ENCODE measurements at places on chromosomes 3 and 15.

DNA sequence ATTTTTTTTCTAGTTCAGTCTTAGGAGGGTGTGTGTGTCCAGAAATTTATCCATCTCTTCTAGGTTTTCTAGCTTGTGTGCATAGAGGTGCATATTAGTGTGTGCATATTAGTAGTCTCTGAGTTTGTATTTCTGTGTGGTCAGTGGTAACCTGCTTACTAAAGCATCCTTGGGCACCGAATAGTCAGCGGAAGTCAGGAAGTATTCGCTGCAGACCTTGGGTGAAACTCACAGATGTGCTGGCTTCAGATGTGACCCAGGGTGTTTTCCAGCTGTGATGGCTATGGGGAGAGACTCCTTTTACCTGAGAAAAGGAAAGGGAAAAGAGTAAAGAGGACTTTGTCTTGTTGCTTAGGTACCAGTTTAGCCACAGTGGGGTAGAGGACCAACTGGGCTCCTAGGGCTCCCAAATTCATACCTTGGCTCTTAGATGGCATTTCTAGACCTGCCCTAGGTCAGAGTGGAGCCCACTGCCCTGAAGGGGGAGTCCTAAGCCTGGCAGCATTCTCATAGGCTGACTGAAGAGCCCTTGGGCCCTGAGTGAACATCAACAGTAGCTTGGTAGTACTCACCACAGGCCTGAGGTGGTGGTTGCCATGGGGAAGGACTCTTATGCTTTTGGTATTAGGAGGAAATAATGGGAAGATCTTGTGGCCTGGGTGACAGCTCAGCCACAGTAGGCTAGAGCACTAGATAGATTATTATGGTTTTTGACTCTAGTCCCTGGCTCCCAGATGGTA, 286.0 kb upstream of the ZPLD1 start:
- no peak for DNase-seq

GRCh38 chr15:56732135-56732885, 999 bp downstream of the ZNF280D start:
- no peak for DNase-seq

GRCh38 chr3:97816811-97817210, 5.0 kb upstream of the CRYBG3 start:
- no peak for DNase-seq

DNA sequence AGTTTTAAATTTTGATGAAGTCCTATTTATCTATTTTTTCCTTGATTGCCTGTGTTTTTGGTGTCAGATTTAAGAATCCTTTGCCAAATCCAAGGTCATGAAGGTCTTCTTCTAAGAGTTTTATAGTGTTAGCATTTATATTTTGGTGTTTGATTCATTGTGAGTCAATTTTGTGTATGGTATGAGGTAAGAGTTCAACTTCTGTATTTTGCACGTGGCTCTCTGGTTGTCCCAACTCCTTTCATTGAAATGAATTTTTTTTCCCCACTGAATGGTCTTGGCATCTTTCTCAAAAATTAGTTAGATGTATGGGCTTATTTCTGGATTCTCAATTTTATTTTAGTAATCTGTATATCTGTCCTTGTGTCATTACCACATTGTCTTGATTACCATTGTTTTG, 57.1 kb upstream of the STRIT1 start:
- DNase-seq, result no peak

DNA sequence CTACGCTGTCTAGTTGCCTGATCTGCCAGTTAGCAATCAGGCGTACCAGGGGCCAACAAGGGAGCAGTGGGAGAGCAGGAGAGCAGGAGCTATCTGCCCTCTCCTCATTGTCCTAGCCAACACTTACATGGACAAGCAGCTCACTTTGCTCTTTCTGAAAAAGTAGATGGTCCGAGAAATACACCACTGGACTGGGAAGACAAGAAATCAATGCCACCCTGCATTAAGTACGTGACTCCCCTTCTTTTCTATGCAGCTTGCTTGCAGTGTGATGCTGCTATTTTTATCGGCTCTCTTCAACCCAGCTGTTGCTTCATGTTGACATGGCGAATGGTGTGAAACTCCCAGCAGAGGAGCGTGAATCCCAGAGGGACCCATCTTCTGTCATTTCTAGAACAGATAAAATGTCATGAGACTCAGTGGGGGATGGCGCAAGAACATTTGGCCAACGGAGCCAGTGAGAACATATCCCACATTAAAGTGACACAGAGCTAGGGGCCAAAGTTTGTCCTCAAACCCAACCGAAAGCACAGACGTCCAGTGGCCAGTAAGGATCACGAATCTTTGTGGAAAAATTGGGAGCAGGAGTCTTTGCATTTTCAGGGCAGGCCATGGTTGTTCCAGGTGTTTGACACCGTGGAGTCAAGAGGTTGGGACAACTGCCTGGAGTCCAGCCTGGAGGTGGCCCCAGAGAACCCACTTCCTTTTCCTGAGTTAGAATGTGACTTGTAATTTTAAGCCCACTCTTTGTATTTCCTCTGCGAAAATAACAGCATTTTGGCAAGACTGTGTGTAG, 53.7 kb upstream of the MEF2A start:
- DNase-seq, result no peak

GRCh38 chr15:53274630-53275029, 484.5 kb upstream of the ONECUT1 start:
- no peak for DNase-seq

DNA sequence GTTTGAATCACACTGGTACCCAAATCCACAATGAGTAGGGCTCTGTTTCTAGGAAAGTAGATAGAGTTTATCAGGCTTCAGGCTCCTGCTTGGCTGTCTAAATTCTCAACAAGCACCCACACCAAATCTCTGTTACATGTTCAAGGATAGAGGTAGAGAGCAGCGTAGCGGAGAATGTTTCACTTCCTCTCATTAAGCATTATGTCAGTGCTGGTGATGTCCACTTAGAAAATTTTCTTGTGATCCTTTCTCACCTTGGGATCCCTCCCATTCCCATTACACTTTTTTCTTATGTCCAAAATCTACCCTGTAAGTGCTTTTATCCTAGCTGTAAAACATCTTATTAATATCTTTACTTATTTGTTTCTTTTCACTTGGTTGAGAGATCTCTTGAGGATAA, 34.7 kb upstream of the GCSAM start:
- no peak for DNase-seq

- no peak for DNase-seq
Measured at GRCh38 chr3:66931699-66932098, 66.4 kb upstream of the KBTBD8 start.

GRCh38 chr3:45537970-45538640, 56.4 kb upstream of the LIMD1 start:
- no peak for DNase-seq

- DNase-seq, result no peak
Measured at GRCh38 chr3:141649871-141650270, 88.2 kb upstream of the RNF7 start.

DNA sequence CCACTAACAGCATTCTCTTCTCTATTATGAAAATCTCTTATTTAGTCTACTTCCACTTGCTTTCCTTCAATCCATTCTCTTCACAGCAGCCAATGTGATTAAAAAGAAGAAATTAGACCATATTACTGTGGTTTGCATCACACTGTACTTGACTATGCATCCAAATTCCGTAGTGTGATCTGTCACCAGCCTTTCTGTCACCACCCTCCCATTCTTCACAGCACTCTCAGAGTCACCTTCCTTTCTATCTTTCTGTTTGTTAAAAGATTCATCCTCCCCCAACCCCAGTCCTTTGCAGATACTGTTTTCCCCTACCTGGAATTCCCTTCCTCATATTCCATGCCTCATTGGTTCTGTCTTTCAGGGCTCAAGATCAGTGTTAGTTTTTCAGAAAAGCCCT, 55.0 kb upstream of the ABHD10 start:
- DNase-seq, result no peak

DNA sequence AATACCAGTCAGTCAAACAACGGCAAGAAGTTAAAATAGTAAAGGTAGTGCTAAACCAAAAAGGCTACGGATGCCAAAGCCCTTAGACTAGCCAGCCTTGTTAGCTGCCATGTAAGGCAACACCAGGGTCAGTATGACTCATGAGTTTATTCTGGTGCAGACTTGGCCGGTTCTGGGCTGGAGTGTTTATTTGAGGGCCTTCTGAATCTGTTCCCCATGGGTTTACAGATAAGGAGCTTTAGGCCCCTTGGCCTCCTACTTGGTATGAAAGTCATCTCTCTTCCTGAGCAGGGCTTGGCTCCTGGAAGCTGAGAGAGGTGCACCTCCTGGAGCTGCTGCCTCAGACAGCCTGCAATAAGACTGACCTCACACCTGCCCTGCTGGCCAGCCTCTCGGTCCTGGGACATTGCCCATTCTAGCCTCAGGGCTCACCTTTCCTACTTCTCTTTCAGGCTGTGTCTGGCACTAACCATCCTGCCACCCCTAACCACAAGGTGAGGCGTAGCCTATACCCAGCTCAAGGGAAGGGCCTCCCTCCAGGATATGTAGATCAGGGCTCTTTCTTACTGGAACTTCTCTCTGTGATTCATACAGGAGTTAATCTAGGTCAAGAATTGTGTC, 10.4 kb upstream of the RTP1 start:
- no peak for DNase-seq

GRCh38 chr3:61417352-61417751, 144.0 kb upstream of the PTPRG start:
- no peak for DNase-seq

DNA sequence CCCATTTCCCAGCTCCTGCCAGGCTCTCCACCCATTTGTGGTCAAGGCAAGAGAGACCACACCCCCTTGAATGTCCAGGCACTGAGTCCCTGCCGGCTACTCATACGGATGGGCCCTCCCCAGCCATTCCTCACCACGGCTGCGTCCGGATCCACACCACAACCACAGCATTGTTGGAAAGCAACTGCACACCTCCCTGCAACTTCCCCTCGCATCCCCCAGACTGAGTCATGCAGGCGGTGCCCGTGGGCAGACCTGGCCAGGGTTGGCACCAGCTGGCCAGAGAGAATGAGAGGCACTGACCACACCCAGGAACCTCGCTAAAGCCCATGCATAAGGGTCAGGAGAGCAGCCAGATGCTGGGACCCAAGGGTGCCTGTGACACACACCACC, 30.5 kb downstream of the LOXL1 start:
- DNase-seq, result no peak

GRCh38 chr15:101113114-101114005, 138.5 kb downstream of the CHSY1 start:
- DNase-seq, result no peak

GRCh38 chr3:148551767-148552260, 145.9 kb upstream of the AGTR1 start:
- DNase-seq, result no peak

DNA sequence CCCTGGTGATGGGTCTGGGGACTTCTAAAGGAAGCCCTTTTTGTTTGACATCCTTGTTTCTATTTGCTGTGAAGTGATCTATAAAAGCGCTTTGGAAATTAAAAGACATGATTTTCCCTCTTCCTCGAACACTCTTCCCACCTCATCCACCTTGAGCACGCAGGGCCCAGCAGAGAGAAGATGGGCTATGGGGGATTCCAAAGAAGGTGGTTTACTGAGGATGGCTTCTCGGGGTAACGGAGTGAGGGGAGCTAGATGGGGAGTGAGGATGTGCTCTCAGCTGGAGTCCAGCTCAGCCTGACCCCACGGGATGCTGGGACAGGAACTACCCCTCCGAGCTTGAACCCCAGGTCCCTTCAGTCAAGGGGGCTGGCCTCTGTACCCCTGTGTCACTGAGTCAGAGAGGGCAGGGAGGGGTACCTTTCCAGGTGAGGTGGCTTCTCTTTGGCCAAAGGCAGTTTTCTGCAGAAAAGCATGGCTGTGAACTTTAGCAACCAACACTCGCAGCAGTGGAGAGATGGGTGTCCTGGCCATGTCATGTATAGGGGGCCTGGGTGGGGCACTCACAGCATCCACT, 180.7 kb upstream of the SMAD3 start:
- no peak for DNase-seq

DNA sequence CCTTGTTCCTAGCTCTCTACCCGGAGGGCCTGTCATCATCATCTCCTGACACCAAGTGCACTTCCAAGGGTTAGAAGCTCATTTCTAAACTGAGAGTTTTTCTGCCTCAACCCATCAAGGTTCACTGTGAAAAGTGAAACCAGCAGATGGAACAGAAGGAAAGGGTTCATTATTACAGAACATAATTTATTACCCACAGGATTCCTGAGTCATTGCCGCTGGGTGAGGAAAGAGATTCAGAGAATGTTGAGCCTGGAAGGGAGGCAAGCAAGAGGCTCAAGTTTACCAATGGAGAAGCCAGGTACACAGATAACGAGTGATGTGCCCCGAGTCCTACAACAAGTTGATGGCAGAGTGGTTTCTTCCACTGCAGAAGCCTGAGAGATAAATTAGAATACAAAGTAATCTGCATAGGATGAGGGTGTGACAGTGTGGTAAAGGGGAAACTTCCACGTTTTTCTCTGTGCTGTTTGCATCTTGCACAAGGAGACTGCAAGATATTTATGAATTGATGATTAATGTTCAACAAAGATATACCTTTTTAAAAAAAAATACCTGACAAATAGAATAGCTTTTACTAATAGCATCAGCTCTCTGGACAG, 80.5 kb upstream of the SETMAR start:
- DNase-seq, result no peak

- no peak for DNase-seq
Measured at GRCh38 chr3:72776-73175, 123.8 kb upstream of the CHL1 start.

GRCh38 chr3:56691165-56692000, 8.3 kb upstream of the TASOR start:
- no peak for DNase-seq

DNA sequence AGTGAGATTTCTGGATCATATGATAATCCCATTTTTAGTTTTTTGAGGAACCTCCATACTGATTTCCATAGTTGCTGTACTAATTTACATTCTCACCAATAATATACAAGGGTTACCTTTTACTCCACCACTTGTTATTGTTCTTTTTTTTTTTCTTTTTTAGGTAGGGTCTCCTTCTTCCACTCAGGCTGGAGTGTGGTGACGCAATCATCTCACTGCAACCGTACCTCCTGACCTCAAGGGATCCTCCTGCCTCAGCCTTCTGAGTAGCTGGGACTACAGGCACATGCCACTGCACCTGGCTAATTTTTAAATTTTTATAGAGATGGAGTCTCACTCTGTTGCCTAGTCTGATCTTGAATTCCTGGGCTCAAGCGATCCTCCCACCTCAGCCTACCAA, 24.4 kb upstream of the CNOT10 start:
- no peak for DNase-seq

DNA sequence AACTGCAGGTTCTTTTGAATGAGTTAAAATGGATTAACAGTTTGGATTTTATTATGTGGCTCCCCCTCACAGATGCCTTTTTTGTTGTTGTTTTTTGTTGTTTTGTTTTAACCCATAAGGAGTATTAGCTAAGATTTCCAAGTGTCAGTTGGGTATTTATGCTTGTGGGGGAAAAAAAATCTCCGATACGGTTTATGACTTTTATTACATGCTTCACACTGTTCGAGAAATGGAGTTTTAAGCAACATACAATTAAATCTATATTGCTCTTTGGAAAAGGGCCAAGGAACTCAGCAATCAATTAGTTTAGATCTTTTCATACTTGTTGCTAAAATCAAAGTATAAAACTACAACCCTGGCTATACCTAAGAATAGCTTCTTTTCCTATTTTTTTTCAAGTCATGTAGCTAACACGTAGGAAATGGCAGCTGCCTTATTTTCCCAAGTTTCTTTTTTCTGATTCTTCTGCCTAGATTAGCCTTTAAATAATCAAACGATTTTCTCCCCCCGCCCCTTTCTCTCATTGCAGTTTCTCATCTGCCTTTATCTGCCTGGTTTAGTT, 16.0 kb downstream of the NR2F2 start:
- DNase-seq, result no peak

Measured in NCI-H2227 treated with DMSO at 0.1 percent for 48 hours (cell line).